ENCODE measurements at places on chromosomes 7 and 10.

DNA sequence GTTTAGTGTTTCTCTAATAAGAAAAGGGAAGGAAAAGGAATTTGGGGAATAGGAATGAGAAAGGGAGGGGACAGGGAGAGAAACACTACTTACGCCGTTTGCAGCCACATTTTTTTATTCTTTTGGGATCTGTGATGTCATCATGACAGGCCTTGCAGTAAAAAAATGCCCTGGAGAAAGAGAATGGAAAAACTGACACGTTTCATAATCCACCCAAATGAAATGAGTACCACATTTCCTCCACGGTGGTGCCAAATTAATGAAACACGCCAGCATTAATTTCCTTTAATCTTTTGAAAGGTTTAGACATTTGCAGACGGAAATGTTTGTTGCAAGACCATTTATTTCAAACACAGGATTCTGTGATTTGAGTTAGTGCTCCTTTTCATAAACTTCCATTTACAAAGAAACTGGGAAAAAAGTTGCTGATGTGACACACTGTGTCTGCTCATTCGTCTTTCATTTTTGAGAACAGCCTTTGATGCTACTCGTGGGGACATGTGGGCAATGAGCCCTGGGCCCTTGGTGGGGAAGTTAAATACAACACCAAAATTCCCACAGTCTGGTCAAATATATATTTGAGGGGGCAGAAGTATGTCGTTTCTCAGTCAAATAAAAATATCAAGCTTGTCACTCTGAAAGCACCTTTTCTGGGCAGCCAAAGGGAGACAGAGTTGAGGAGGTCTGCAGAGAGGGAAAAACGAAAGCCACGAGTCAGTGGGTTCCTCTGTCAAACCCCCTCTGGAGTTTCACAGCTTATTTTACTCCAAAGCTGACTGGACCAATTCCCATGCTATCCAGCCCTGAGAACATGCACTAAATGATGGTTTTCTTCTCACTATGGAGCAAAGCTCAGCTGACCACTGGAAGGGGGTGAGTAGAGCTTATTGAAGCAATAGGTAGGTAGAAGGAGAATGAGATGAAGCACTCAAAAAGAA lies 625.5 kb downstream of the KCNMA1 start:
- no peak for DNase-seq

- no peak for DNase-seq
Measured at GRCh38 chr7:135341049-135341448, 107.4 kb downstream of the STRA8 start.

GRCh38 chr7:25239888-25240287 lies 11.6 kb upstream of the NPVF start:
- no peak for DNase-seq

GRCh38 chr10:121696854-121697253 lies 98.6 kb upstream of the FGFR2 start:
- DNase-seq, result peak; percentile 13

GRCh38 chr10:121553511-121554264 lies 44.6 kb downstream of the FGFR2 start:
- DNase-seq, result peak; percentile 89

DNA sequence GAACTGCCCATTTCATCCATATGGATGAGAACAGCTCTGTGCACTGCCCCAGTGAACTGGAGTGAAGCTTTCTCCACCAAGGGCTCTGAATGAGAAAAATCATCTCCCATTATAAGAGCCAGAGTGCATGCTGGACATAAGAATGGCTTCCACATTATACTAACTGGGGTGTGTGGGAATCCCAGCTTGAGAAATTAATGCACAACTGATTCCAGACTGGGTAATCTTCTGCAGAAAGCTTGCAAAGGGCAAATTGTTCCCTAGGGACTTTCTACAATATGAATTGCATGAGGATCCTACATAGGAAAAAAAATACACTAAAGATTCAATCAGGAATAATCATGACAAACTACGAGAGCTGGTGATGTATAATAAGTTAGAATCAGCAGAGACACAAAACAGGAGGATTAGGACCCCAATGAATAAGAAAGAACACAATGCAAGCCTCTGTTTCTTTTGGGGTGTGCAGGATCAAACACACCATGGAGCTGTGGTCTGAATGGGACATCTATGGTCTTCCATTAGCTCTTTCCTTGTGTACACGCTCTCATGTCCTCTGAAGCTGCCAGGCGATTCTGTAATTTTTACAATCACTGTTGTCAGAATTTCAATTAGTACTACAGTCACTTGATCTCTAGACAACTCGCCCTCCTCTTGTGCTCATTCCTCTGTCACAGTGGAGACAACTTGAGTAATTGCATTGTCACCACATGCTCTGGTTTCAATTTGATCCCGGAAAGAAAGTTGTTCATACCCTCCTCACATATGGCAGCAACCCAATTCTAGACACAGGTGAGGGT lies 1327.4 kb downstream of the GATA3 start:
- no peak for DNase-seq

GRCh38 chr10:76883596-76883995 lies 754.0 kb downstream of the KCNMA1 start:
- DNase-seq, result no peak

DNA sequence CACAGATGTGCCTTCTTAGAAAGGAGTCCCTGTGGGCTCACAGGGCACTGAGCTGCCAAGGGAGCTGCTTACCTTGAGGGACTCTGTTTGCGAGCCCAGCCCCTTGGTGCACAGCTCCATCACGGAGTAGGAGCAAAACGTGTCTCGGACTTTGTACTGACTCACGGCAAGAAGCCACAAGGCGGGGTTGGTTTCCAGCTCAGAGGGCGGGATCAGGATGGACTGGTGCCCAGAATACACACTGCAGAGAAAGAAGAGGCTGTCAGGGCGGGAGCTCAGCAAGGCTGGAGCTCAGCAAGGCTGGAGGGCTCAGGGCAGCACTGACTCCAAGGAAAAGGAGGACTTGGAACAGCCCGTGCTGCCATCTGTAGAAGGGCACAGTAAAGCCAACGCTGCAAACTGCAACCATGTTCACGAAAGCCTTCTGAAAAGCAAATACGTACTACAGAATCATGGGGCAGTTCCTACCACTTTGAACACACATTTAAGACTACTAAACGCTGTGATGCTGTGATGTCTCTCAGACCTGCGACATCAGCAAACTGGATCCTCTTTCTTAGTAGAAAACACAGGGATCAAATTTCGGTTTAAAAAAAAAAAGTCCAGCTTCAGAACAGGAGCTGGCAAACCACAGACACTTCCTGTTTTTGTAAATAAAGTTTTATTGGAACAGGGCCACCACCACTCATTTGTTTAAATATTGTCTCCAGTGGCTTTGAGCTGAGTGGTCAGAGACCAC lies 194.3 kb downstream of the ZMYND11 start:
- DNase-seq, result peak; percentile 87

DNA sequence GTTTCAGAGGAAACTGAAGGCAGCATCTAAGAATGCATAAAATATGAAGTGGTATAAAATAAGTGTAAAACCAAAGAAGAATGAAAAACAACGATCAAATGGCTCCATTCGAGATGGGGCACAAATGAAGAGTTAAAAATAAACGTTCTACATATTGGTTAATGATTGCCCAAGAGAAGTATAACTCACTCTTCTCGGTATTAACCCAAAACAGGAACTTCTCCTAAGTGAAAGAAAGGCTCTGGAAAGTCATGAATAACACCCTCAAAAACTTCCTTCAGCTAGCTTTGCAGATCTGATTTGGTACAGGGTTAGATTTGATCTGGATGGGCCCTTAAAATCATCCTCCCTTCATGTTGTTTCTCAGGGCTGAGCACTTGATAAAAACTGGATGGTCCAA lies 94.3 kb upstream of the ADO start:
- peak; percentile 4 for DNase-seq

DNA sequence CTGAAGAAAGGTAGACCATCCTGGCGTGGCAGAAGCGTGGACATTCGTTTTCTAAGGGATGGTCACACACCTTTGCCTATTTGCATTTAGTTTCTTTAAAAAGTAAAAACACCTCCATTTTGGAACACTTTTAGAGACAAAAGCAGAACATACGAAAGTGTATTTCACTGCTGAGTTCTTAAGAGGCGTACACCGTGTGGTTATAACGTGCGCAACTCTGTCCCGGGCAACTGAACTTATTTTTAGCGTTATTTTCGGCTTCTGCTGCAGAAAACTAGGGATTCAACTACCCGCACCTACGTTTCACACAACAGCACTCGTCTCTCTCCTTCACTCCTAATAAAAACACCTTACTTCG lies 557 bp upstream of the LSM8 start:
- no peak for DNase-seq

- peak; percentile 90 for DNase-seq
Measured at GRCh38 chr7:74429153-74429747, 24.5 kb upstream of the GTF2IRD1 start.

GRCh38 chr7:78099715-78100394 lies 301.3 kb downstream of the PHTF2 start:
- DNase-seq, result peak; percentile 79

DNA sequence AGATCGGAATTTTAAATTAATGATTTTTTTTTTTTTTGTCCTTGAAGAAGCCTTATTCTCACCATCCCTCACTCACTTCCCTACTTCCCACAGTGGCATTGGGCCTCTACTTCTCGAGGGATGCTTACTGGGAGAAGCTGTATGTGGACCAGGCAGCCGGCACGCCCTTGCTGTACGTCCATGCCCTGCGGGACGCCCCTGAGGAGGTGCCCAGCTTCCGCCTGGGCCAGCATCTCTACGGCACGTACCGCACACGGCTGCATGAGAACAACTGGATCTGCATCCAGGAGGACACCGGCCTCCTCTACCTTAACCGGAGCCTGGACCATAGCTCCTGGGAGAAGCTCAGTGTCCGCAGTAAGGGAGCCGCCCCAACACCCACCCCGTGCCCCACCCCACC lies 23.5 kb downstream of the RET start:
- DNase-seq, result no peak

DNA sequence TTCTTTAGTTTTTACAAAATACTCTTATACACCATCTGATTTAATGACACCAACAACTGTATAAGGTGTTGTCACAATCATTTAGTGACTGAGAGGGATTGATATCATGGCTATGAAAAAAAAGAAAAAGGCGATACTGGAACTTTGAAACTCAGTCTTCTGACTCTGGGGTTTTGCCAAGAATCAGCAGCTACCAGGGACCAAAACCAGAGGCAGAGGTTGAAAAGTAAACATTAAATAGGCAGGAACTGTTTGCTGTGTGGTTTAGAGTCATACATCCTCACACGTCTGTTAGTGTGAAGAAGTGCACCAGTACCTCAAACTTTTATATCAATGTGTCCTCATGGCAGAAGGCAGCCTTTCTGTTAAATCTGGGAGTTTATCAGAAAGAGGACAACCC lies 19.9 kb upstream of the GGCT start:
- DNase-seq, result no peak

DNA sequence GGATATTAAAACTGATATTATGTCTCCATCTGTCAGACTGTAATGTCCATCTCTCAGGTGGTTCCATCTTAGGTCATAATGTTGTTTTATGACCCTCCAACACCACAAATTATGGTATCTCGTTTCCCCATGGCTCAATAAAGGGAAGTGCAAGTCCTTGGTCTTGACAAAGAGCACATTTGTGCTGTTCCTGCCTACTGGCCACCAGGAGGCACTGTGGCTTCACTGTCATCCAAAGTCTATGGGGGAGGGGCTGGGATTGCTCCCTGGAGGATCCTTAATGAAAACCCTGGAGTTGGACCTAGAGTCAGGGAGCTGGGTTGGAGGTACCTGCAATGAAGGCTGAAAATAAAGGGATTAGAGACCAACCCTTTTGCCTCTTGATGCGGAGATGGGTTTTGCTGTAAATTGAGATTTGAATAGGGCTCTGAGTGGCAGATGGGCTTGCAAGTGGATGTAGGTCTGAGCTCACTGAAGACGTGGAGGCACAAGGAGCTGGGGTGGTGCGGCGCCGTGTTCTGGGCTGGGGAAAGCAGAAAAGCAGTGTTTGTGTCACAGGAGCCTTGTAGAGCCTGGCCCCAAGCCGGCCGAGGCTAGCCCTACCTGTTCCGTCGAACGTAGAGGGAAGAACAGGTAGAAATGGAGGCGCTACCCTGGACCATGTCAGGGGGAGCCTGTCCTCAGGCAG lies 180.5 kb upstream of the PRSS58 start:
- peak; percentile 35 for DNase-seq

GRCh38 chr7:121547544-121548092 lies 151.5 kb upstream of the FAM3C start:
- DNase-seq, result peak; percentile 80

DNA sequence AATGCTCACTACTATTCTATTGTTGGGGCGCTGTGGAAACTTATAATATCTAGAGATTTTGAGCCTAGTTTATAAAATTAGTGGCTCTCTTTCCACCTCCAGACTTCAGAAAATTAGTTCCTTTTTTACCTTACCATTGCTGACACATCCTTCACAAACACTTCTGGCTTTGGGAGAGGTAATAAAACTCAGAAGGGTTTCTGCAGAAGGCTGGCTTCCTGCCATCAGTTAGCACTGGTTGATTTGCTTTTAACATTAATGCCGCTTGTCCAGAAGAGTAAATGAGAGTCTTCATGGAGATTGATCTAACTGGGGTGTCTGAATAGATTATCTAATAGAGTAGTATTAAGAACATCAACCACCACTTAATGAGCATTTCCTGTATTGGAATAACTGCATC lies 20.3 kb downstream of the ACSM6 start:
- DNase-seq, result peak; percentile 62

DNA sequence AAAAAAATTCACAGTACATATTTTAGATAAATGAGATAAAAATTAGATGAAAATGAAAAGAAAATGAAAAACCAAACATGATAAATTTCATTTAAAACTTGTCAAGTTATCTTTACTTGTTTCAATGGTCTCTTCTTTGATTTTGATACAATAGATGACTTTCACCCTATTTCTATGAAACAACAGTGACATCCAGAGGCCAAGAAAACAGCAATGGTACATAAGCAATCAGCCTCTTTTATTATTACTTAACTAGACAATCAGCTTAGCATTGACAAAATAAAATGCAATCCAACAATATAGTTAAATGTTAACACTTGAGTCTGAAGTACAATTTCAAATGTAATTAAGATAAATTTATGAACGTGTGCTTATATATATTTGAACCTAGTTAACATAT lies 74.8 kb upstream of the GPR37 start:
- DNase-seq, result no peak

DNA sequence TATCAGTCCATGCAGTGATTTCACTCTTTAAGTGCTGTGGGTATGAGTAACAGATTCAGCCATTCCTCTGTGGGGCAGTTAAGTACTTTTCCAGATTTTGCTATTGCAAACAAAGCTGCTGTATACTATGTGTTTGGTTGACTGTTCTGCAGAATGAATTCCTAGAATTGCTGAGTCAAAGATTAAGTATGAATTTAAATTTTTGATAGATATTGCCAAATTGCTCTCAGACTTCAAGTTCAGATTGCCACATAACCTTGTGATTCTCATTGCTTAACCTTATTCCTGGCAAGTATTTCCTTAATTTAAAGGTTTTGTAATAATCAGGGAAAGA lies 21.6 kb upstream of the SAR1A start:
- DNase-seq, result peak; percentile 33

- no peak for DNase-seq
Measured at GRCh38 chr10:9060314-9060713, 1005.8 kb downstream of the GATA3 start.

GRCh38 chr7:139389091-139389490 lies 29.4 kb downstream of the LUC7L2 start:
- no peak for DNase-seq

- DNase-seq, result no peak
Measured at GRCh38 chr7:11300241-11300640, 326.6 kb downstream of the PHF14 start.

All from kidney tubule cell (primary cell).